ENCODE measurements at places on chromosomes 7 and 10.

GRCh38 chr7:75716992-75717626 is 21.6 kb downstream of the HIP1 start:
- DNase-seq = no peak

DNA sequence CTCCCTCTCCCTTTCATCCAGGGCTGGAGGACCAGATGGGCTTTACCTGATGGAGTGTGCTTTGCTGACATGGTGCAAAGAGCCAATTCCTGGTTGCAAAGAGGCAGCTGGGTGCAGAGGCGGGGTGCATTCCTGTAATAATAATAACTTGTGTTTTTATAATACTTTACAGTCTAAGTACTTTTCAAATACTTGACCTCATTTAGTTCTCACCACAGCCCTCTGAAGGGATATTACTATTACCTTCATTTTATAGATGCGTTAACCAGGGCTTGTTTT is 70.4 kb downstream of the TCF7L2 start:
- DNase-seq = no peak

- no peak for DNase-seq
Measured at GRCh38 chr7:2800931-2801688, 43.0 kb downstream of the GNA12 start.

- no peak for DNase-seq
Measured at GRCh38 chr7:40008223-40008815, 58.3 kb downstream of the CDK13 start.

GRCh38 chr7:77765906-77766800 is 32.1 kb downstream of the TMEM60 start:
- DNase-seq = no peak

GRCh38 chr7:110573862-110574528 is 516.9 kb upstream of the LRRN3 start:
- peak; percentile 19 for DNase-seq

GRCh38 chr10:132407846-132408278 is 10.9 kb downstream of the PWWP2B start:
- no peak for DNase-seq

DNA sequence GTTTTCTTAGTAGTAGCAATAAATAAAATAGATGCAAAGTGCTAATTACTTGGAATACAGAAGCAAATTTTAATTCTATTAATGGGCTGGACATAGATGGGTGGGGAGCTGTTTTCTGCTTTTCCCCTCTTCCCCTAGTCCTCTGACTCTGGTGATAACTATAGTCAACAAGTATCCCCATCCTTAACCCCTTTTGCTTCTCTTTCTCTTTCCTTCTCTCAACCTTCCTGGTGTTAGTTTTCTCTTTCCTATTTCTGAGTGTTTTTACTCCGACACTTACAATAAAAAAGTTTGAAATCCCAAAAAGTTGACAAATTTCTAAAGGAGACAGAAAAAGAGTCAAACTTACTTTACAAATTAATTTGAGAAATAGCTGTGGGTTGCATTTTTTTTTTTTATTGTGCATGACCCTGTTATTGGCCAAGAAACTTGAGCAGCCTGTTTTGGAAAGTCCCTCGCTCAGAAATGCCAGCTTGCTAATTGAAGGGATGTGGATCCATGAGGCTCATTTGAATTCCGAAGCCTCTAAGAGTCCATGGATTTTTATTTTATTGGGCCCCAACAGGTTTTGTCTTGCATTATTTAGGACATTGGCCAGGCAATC is 2.4 kb downstream of the FAS start:
- DNase-seq = no peak

DNA sequence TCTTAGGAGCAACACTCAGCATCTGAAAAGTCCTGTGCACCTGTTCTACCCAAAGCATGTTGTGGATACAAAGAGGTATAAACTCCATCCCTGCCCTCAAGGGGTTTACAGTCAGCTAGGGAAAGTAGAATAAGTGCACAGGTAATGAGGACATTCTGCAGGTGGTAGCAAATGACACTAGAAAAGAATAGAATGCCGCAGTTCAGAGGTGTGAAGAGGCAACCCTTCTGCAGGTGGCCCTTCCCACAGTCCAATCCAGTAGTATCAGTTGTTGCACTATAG is 36.7 kb downstream of the WBP1L start:
- no peak for DNase-seq

DNA sequence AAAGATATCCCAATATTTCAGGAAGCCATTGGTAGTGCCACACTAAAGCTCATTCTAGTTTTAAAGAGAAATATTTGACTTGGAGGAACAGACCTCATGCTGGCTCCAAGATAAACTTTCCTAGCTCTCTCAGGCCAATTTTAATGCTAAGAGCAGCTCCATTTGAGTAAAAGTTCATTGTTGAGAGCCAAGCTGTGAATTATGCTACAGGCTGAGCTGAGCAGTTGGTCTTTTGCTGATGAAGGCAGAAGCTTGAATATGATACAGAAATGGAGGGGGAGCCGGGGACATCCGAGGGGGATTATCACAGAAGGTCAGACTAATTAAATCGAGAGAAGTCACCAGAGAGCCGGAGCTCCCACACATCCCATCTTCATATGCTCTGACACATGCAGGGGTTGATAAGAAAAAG is 175.7 kb upstream of the AUTS2 start:
- no peak for DNase-seq

DNA sequence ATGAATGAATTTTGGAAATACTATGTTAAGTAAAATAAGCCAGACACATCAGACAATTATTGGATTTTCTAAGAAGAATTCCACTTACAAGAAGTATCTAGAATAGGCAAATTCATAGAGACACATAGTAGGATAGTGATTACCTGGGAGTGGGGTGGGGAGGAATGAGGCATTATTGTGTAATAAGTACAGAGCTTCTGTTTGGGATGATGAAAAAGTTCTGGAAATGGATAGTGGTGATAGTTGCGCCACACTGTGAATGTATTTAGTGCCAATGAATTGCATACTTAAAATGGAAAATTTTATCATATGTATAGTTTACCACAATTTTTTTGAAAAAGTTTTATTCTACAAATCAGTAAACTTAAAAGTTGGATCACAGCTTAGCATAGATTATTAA is 297.2 kb upstream of the KAT6B start:
- no peak for DNase-seq

GRCh38 chr7:44590910-44591309 is 8.9 kb upstream of the TMED4 start:
- no peak for DNase-seq

DNA sequence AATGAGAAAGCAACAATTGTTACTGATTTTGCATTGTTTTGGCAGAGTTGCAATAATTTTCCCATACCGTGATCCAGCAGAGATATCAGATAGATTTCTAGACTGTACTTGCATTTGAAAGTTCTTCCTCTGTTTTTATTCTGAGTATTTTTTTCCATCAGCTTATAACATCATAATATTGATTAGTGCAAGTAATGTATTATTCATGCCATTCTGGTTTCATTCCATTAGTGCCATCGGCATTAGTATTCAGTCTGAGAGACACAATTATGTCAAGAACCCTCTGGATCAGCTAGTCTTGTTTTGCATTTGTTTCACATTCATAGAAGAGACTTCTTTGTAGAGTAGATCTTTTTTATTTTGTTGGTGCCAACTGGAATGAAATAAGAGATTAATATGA is 304.0 kb downstream of the BBS9 start:
- no peak for DNase-seq

DNA sequence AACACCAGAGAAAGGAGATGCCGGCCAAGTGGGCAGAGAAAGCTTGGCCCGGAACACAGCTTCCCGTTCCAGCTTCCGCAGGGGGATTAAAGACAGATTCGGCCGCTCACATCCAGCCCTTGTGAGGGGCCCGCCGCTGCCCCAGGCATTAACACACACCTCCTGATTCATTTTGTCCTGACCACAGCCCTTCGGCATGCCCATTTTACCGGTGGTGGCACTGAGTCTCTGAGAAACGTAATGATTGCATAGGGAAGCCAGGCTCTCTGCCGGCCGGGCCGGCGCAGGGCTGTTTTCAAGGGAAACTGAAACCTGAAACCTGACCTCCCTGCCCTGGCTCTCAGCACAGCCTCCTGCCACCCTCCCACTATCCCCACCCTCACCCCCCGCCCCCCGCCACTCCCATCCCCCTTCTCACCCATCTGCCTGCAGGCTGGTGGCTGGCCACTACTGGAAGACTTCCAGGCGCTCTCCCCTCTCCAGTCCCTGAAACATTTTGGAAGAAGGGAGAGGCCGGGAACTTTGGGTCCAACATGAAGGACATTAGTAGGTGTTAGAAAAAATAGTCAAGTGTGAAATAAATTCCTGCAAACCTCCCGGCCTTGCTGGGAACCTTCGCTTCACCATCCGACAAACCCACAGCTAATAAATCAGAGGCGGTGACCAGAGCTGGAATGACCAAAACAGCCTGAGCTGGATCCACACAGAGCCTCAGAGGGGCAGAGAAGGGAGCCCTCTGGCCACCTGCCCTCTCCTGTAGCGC is 83.5 kb upstream of the CUX1 start:
- no peak for DNase-seq

- no peak for DNase-seq
Measured at GRCh38 chr7:114100810-114101209, 182.0 kb upstream of the PPP1R3A start.

GRCh38 chr10:46091828-46092523 is 45.9 kb upstream of the MSMB start:
- no peak for DNase-seq

GRCh38 chr10:30861221-30861620 is 170.4 kb downstream of the ZNF438 start:
- no peak for DNase-seq

GRCh38 chr10:47361293-47361692 is 13.1 kb downstream of the RBP3 start:
- no peak for DNase-seq

DNA sequence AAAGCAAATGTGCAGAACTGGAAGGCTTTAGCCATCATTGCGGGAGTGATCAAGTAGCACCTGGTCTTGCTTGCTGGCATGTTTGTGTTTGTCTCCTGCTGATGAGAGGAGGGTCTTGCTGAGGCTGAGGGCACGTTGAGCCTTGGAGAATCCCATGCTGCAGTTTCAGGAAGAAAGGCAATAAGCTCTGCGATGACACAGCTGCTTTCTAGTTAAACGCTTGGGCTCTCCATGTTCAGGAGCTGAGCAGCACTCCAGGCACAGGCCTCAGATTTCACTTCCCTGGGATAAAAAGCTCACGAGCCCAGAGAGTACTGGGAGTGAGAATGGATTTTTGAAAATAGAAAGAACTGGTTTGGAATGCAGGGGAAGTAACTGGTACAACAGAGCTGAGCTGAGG is 100.8 kb downstream of the LRRC18 start:
- no peak for DNase-seq

DNA sequence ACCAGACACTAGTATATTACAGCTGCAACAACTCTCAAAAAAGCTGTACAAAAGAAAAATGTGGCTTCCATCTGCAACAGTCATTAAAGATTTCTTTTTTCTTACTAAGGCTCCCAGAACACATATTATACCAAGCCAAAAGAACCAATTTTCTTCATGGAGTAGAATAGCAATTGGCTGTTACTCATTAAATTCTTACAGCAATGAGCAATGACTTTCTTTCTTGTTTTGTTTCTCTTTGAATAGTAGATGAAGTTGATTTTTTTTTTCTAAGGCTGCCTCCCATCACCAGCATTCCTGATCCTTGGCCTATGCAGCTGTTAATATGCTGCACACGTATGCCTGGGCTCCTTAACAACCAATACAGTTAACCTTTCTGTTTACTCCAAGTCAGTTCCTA is 36.6 kb upstream of the SPOCK2 start:
- peak; percentile 42 for DNase-seq

DNA sequence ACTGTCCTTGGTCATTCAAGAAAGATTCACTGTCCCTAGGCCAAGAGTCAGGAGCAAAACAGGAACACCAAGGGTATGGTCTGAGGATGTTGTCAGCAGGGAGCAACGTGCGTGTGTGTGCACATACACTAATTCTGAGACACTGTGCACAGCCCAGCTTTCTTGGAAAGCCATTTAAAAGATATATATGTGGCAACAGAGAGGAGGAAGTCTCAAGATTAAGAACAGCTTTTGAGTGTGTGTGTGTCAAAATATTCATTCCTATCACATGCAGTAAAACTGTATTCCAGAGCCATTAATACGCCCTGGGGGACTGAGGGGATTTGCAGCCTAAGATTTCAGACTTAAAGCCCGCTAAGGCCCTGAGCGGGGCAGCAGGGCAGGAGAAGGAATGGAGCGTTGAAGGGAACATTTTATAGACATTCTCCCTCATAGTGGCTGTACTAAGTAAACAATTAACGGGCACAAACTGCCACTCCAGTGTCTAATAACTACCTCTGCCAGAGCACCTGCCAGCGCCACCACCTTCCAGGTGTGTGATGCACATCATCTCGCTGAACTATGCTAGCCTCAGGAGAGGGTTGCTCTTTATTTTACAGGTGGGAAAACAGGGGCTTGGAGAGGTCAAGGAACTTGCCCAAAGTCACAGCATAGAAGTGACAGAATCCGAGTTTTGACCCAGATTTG is 2.0 kb downstream of the NOD1 start:
- DNase-seq = no peak
